Activated CD4-positive, alpha-beta T cell treated with anti-CD3 and anti-CD28 coated beads, Interleukin-2, amount 10 ng/mL, durations not matched to agents 7 days and 5 days (primary cell): ENCODE measurements at places on chromosomes 13 and 19.

GRCh38 chr19:2476451-2477140 lies 669 bp downstream of the GADD45B start:
- peak; percentile 80 for DNase-seq

DNA sequence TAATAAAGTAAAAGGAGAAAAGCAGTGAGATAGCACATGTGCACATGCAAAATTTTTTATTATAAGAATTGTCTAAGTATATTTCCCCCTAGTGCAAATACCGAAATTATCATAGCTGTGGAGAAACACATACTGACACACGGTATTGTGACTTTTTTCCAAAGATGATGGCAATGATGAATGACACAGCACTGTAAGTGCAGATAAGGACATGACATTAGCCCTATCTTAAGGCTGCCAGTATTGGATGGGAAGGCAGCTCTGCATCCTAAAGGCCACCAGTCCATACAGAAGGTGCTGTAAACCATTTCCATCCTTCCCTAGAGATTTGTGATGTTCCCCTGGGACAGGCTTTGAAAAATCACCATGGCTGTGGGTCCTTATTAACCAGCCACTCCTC lies 11.5 kb upstream of the MICU2 start:
- no peak for DNase-seq

DNA sequence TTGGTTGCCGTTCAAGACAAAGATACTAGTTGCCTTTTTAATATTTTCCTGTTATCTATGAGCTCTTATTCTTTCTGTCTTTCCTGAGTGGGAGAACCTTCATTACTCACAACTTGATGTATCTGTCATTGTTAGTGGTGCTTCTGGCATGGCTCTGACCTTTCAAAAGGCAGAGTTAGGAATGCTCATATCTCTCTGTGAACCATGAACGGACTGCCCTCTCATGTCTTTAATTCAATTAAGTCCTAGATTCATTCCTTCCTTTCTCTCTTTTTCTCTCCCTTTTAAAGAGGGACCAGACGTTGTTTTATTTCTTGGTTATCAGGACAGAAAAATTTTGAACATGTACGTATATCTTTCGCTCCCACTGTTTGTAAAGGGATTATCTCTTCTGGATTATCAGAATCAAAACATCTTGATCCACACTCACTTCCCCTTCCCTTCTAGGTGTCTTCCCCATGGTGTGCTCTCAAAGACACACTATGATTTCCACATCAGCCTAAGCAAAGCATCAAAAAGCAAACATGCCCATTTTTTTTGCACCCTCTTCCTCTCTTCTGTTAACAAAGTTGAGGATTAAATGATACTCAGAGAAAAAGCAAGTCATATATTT lies 90.3 kb downstream of the LRCH1 start:
- no peak for DNase-seq

DNA sequence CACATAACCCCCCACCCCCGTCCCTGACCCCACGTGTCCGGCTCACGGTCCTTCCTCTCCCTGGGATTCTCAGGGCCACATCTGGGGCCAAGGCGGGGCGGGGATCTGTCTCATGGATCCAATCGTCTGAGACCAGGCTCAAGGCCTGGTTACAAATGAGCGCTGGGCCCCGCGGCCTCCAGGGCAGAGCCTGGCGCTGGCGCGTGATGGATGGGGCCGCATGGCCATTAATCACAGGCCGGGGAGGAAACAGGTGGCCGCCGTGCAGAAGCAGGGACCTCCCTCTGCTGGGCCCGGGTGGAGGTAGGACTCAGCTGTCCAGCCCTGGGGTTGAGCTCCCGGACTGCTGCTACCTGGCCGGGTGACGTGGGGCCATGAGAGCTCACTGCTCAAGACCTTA lies 5.8 kb upstream of the TLE5 start:
- DNase-seq = no peak

- no peak for DNase-seq
Measured at GRCh38 chr13:74661851-74662250, 527.6 kb upstream of the KLF12 start.

DNA sequence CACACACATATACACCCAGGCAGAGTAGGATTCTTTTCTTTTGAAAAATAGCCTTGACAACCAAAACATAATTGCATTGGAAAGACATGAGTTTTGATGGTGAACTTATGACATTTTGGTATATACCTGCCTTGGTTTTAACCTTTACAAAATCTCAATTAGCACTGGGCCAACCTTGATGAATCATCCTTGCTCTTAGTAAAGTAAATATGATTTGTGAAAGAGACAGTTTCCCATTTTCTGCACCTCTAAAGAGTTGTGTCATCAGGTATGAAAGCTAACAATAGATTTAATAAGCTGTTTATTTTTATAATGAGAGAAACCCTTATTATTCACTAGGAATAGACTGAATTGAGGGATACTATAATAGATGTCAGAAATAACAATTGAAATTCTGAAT lies 15.7 kb upstream of the ENOX1 start:
- DNase-seq = no peak
